ENCODE measurements at places on chromosomes 6 and 20. TPM values are rescaled to one million over a fixed set of nuclear protein-coding genes. Genes with fewer than 3 reads are reported as not detected.
A peak's percentile ranks its signal among the peaks of the same experiment; 100 is the strongest.

DNA sequence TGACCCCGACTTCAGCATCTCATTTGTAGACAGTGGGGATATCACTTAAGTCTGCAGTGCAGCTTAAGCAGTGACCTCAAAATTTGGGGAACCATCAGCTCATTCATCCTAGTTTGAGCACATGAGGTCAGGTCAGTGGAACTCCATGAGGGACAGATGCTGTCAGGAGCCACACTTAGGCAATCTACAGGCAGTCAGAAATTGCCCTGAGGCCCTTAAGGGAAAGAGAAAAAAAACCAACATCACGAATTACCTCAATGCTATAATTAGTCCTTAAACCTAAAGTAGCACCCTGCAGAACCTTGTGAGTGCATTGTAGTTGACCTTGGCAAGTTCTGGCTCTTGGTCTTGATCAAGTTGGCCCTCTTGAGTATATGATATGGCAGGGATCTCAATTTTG lies 21.1 kb downstream of the TMEM74B start:
- H3K27me3 ChIP-seq: no peaks in the 10 kb centered on the region
- DNase-seq: no peak
- no peak overlapping the region for H3K4me3 ChIP-seq
- H3K36me3 ChIP-seq: peaks cover 49% of the 10 kb centered on the region
- H3K4me1 ChIP-seq: no peaks in the 10 kb centered on the region

DNA sequence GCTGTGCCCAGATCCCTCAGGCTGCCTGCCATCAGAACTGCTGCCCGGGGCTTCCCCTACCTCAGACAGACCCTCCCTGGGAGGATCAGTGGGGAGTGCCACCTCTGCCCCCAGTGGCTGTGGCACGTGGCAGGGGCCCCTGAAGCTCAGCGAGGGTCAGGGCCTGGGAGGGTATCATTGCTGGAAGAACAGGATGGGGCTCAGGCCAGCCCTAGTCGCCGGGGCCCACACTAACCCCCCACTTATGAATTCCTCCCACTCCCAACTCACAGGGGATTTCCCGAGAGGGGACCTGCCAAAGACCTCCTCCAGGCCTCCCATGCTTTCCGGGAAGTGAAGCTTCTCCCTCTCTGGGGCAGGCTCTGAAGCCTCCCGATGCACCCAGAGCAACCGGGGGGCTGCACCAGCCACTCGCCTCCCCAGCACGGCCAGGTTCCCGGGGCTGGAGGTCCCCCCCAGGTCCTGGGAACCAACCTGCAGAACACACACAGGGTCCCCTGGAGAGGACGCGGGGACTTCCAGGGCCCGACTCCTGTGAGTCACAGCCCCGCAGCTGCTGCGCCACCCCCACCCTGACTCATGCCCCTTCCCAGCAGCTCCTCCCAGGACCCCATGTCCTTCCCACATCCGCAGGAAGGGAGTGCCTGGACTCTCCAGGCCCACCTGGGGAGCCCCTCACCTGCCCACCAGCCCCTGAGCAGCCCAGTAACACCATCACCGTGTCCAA lies 2.5 kb downstream of the TNFRSF6B start:
- DNase-seq: peak; percentile 72
- peaks cover 32% of the 10 kb centered on the region for H3K27me3 ChIP-seq
- H3K4me3 ChIP-seq: peak overlapping the region; percentile 50
- peaks cover 10% of the 10 kb centered on the region for H3K4me1 ChIP-seq
- peak overlapping the region; percentile 95 for H3K27ac ChIP-seq
- no peaks in the 10 kb centered on the region for H3K36me3 ChIP-seq

DNA sequence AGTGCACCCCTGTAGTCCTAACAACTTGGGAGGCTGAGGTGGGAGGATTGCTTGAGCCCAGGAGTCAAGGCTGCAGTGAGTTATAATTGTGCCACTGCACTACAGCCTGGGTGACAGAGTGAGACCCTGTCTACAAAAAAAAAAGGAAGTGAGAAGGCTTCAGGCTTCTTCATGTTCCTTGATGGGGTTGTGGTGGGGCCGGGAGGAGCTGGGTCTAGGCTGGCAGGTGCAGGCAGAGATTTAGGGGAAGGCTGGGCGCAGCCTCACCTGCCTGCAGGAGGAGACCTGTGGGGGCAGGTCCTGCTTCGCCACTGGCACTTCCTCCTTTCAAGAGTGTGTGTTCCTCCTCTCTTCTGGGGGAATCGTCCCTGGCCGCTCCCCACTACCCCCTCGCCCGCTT lies 63.9 kb downstream of the CHMP4B start:
- H3K4me3 ChIP-seq: no peak overlapping the region
- 0 out of 2 replicates have a peak, but pooled peaks cover 4% of the 10 kb centered on the region for H3K4me1 ChIP-seq
- H3K27ac ChIP-seq: no peak overlapping the region
- peaks cover 11% of the 10 kb centered on the region for H3K36me3 ChIP-seq
- DNase-seq: no peak

RPRD1B gene
- 19.7 TPM for total RNA-seq

TNNC2 gene
- not detected for total RNA-seq

- H3K4me1 ChIP-seq: peaks cover 51% of the 10 kb centered on the region
- no peaks in the 10 kb centered on the region for H3K27me3 ChIP-seq
- peak overlapping the region; percentile 45 for H3K27ac ChIP-seq
- no peak for DNase-seq
- no peak overlapping the region for H3K4me3 ChIP-seq
These were observed 117.4 kb downstream of the ADAT2 start for GRCh38 chr6:143333081-143333480.

FGD2 gene
- total RNA-seq: not detected

IL17F gene
- not detected for total RNA-seq

DNA sequence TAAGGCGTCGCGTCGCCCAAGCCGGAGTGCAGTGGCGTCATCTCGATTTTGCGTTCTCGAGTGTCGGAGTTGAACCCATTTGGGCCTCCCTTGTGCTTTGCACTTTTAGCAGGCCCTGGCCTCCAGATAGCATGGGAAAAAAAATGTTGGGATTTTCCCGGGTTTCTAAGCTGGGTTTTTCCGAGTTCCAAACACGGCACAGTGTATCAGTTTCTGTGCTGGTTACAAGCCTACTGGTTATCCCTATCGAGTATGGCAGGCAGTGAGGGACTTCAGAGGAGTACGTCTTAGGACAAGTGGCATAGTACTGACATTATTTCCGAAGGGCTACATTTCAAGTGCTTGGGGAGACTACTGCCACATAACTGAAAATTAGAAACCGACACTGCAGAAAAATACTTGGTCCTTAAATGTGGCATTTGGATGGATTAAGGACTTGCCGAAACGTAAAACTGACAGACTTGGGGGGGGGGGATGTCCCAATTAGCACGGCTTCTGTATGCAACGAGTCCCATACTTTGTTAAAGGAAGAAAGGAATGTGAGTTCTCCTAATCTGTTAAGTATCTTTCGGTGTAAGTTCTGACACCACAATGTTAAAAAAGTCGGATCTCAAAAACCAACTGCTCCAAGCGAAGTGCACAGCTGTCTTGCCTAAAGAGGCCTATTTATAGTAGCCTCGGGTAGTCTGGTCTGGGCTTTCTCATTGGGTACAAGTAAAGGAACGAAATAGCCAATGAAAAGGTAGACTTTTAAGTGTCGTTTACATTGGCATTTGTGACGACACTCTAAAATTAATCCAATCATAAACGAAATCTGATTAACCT lies 70.2 kb downstream of the HFE start:
- H3K27ac ChIP-seq: peak overlapping the region; percentile 81
- peak overlapping the region; percentile 89 for H3K4me3 ChIP-seq
- peaks cover 30% of the 10 kb centered on the region for H3K27me3 ChIP-seq
- peak; percentile 99 for DNase-seq
- H3K4me1 ChIP-seq: peaks cover 62% of the 10 kb centered on the region

GRCh38 chr20:60144974-60145527 lies 186.8 kb downstream of the CDH26 start:
- no peak overlapping the region for H3K4me3 ChIP-seq
- DNase-seq: no peak
- H3K27ac ChIP-seq: no peak overlapping the region
- peaks cover 18% of the 10 kb centered on the region for H3K27me3 ChIP-seq
- no peaks in the 10 kb centered on the region for H3K4me1 ChIP-seq
